Hematopoietic multipotent progenitor cell treated with erythropoietin and hydrocortisone succinate and interleukin-3 and kit ligand, for 17 days (in vitro differentiated cells): ENCODE measurements at places on chromosomes 11 and 22.

DNA sequence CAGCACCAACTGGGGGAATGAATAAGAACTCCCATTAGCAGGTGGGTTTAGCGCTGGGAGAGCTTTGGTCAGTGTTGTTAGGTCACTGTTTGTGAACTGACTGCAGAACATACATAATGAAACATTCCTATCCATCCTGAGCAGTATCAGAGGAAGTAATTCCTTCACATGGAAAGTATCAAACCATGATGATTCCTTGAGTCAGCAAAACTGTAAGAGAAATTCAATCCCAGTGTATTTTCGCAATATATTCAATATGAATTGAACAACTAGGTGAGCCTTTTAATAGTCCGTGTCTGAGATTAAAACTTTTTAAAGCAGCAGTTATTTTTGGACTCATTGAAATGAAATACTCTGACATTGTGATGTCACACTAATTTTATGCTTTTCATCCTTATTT is 42.9 kb upstream of the TTC36 start:
- no peak for DNase-seq

DNA sequence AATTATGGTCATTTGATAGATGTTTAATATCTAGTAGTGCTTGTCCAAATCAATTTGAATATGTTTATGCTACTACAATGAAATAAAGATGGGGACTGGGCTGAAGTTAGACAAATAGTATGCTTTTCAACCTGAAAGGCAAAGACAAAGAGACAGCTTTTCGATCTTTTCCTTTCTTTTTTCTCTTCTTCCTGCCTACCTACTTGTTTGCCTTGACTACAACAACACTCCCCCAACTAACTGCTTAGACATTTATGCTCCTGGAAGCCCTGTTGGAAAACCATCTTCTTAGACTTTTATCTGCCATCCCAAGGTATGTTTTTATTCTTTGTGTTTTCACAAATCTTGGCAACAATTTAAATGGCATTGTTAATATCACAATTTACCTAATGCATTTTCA is 374.4 kb upstream of the DDI1 start:
- DNase-seq, result no peak

GRCh38 chr11:9219572-9219971 is 45.6 kb downstream of the DENND5A start:
- DNase-seq, result no peak

DNA sequence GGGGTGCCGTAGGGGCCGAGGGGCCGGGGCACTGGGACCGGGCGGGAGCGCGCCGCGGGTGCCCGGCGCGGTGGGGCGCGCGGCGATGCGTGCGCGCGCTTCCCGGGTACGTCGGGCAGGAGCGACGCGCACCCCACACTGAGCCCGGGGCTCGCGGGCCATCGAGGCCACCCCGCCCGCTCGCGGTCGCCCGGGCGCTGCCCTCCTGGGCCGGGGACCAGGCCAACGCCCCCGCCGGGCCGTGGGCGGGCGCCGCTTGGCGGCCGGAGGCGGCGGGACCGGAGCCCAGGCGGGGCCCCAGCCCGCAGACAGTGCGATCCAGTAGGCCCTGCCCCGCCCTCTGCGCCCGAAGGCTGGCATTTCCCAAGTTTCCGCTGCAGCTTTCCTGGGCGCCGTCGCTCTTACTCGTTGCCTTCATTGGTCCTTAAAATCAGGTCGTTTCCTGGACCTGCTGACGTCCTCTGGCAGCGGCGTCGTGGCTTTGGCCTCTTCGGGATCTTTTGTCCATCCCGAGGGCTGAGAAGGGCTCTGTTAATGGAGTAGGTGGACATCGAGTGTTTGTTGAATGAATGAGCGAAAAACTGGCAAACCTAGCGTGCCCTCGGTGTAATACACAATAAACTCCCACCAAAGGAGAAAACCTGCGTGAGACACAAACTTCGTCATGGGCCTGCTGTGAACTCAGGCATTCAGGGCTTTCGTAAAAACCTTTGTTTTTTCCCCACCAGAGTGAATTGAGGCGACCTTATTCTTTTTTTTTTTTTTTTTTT is 638 bp downstream of the PARVA start:
- DNase-seq, result no peak

GRCh38 chr22:32249231-32249630 is 5.9 kb downstream of the SLC5A4 start:
- no peak for DNase-seq

- no peak for DNase-seq
Measured at GRCh38 chr11:1825039-1825740, 9.6 kb upstream of the SYT8 start.

- no peak for DNase-seq
Measured at GRCh38 chr11:102184269-102184987, 74.2 kb downstream of the YAP1 start.

DNA sequence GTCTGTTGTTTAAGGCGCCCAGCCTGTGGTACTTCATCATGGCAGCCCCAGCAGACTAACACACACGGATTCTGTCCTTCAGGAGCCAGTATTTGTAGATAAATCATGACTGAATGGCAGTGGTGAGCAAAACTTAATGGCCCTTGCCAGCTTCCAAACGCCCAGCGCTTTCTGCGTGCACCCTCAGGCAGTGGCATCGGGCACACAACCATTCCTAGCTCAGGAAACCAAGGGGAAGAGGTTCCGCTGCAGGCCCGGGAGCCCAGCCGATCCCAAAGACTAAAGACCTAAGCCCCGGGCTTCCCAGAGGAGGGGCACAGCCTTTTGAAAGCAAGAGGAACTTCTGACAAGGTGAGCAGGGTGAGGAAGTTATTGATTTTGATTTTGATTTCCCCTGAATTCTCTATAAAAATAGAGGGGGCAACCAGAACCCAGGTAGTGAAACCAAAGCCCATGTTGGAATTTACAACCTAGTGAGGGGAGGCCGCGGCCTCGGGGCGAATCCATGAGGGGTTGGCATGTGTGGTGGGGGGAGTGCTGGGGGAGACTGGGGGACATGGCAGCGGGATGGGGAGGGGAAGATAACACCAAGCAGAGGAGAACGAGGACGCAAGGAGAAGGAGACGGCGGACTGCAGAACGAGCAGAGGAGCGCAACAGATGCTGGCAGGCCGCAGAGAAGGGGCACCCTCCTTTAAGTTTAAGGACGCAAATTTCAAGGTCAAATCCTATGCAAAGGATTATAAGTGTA is 79.9 kb upstream of the SEPTIN5 start:
- no peak for DNase-seq
